Activated CD4-positive, alpha-beta T cell treated with anti-CD3 and anti-CD28 coated beads, Interleukin-2, amount 50 U/mL, for 4 hours (primary cell): ENCODE measurements at places on chromosomes 13 and 19.
A peak's percentile ranks its signal among the peaks of the same experiment; 100 is the strongest.

DNA sequence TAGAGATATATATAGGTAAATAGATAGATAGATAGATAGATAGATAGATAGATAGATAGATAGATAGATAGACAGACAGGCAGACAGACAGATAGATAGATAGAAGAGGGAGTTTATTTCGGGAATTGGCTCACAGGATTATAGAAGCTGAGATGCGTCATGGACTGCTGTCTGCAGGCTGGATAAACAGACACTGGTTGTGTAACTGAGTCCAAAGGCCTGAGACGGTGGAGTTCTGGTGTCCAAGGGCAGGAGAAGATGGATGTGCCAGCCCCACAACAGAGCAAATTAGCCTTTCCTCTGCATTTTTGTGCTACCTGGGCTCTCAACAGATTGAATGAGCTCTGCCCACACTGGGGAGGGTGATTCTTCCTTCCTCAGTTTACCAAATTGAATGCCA lies 2.7 kb downstream of the CYP4F3 start:
- no peak for DNase-seq

GRCh38 chr13:99311137-99311536 lies 3.9 kb upstream of the GPR183 start:
- DNase-seq = no peak

DNA sequence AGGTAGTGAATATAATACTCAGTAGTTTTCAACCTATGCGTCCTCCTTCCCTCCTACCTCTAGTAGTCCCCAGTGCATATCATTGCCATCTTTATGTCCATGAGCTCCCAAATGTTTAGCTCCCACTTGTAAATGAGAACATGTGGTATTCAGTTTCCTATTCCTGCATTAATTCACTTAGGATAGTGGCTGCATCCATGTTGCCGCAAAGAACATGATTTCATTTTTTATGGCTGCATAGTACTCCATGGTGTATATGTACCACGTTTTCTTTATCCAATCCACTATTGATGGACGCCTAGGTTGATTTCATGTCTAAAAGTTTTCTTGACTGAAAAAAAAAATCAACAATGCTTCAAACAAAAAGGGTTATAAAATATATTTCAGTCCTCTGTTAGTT lies 303.4 kb upstream of the SGCG start:
- no peak for DNase-seq

DNA sequence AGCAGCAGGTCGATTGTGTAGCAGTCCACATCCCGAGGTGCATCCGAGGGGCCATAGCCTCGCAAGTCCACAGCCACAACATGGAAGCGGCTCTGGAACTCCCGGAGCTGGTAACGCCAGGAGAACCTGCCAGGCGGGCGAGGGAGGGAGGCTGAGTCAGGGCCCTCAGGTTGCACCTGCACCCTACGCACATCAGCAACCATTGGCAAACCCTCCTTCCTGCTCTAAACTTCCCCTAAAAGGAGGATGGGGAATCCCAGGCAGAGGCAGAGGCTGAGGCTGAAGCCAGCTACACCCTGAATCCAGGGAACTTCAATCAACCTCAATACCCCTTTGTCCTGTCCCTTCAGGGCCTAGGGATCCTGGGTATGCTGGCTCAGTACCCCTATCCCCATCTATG lies 977 bp downstream of the EPHX3 start:
- DNase-seq = no peak

DNA sequence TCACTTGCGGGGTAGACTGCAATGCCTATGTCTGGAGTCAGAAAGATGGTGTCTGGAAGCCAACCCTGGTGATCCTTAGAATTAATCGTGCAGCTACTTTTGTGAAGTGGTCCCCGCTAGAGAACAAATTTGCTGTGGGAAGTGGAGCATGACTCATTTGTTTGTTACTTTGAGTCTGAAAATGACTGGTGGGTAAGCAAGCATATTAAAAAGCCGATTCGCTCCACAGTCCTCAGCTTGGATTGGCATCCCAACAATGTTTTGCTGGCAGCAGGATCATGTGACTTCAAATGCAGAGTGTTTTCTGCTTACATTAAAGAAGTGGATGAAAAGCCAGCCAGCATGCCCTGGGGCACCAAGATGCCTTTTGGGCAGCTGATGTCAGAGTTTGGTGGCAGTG lies 9.5 kb upstream of the ERVV-1 start:
- DNase-seq = no peak

- no peak for DNase-seq
Measured at GRCh38 chr19:5692723-5693194, 2.7 kb downstream of the RPL36 start.

DNA sequence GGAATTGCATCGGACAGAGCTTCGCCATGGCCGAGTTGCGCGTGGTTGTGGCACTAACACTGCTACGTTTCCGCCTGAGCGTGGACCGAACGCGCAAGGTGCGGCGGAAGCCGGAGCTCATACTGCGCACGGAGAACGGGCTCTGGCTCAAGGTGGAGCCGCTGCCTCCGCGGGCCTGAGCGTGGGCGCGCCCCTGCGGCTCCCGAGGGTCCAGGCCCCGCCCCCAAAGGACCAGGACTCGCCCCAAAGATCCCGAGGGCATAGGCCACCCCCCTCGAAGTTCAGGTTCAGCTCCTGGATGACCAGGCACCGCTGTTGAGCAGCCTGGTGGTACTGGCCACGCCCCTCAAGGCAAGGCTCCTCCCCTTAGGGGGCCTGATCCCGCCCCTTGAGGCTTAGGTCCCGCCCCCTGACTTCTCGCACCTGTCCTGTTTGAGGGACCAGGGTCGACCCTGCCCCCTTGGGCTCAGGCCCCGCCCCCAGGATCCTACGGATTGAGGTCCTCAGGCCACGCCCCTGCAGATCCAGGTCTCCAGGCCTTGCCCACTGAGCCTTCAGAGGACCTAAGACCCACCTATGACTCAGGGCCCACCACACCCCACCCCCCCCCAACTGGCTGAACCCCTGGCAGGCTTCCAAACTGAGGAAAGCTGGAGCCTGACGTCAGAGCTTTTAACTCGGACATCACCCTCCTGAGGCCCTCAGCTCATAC lies 43.1 kb downstream of the CYP4F22 start:
- peak; percentile 54 for DNase-seq

- DNase-seq = no peak
Measured at GRCh38 chr19:31445406-31445805, 96.2 kb upstream of the TSHZ3 start.
